ENCODE measurements at places on chromosomes 2 and 18.

DNA sequence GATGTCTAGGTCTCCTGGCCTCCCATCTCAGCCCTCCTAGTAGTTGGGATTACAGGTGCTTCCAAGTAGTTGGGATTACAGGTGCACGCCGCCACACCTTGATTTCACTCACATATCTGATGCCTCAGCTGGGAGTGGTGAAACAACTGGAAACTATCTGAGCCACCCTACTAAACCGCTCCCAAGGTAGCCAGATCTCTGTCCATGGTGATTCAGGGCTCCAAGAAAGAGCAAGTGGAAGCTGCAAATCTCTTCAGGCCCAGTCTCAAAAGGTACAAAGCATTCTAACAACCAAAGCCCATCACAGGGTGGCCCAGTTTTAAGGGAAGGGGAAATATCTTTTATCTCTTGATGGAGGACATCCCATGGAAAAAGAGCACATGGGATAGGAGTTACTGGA is 19.0 kb downstream of the C1GALT1C1L start:
- no peak for DNase-seq

- DNase-seq = peak; percentile 53
Observed at GRCh38 chr2:154402213-154402612, 296.3 kb upstream of the KCNJ3 start.

DNA sequence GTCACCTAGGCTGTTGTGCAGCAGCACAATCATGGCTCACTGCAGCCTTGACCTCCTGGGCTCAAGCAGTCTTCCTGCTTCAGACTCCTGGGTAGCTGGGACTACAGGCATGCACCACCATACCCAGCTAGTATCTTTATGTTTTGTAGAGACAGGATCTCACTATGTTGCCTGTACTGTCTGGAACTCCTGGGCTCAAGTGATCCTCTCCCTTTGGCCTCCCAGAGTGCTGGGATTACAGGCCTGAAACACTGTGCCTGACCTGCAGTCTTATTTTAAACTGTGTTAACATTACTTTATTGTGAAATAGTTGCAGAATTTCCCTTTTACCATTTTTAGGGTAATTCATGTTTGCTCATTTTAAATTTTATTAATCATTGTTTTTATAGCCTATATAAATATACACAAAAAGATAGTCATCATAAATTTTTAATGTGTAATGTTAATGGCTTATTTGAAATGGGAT is 24.6 kb downstream of the EML4 start:
- DNase-seq = peak; percentile 47

GRCh38 chr2:177242121-177242987 is 22.2 kb downstream of the NFE2L2 start:
- DNase-seq = peak; percentile 70

Measured in HepG2 (cell line).